ENCODE measurements at places on chromosomes 16 and 17.

DNA sequence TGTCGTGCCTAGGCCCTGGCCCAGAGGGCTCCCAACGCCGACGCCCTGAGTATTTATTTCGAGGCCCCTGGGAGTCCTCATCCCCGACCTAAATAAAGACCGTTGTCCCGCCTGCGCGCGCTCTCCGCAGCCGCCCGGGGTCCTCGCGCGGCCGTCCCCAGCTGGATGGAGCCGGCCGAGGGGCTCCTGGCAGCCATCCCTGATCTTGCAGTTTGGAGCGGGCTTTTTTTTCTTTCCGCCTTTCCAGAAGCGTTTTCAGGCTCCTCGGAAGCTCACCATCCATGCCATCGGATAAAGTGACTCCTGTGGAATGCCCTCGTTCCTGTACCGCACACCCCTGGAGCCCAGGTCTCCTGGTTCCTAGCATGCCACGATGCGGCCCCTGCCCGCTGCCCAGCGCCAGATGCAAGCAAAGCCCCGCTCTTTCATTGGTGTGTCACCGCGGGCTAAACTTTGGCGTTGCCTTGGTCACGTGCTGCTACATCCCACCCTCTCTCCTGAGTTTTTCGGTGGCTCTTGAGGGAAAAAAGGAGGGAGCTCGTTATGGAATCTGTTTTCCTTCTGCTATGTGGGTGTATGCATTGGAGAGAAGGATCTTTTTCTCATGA is 716 bp downstream of the TMEM94 start:
- DNase-seq = no peak

DNA sequence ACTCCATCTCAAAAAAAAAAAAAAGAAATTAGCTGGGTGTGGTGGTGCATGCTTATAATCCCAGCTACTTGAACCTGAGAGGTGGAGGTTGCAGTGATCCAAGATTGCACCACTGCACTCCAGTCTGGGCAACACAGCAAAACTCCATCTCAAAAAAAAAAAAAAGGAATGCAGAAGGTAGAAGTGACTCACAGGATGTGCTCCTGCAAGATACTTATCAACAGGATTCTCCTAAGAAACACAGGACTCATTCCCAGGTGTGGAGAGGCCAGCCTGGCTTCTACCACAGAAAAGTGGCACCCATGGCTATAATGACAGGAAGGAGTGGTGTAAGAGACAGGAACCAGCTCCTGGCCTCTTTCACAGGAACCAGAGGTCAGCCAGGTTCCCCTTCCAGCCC is 13.8 kb downstream of the ELMO3 start:
- no peak for DNase-seq

GRCh38 chr16:60811051-60811608 is 1225.1 kb downstream of the CDH8 start:
- no peak for DNase-seq

DNA sequence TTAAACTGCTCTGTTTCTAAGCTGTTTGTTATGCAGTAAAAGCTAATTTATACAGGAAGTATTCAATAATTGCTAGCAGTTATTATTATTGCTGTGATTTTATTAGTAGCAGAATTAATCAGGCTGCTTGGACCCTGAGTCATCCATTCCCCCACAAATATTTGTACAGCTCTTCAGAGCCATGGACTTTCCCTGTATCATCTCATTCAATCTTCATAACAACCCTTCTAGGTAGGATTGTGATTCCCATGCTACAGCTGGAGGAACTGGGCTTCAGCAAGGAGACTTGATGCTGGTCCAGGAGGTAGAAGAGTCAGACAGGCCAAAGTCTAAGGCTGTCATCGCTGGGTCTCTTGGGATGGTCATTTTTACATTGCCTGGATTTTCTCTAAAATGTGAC is 208.3 kb downstream of the C16orf95 start:
- DNase-seq = no peak

GRCh38 chr16:83305092-83305491 is 502.7 kb upstream of the HSBP1 start:
- DNase-seq = no peak

DNA sequence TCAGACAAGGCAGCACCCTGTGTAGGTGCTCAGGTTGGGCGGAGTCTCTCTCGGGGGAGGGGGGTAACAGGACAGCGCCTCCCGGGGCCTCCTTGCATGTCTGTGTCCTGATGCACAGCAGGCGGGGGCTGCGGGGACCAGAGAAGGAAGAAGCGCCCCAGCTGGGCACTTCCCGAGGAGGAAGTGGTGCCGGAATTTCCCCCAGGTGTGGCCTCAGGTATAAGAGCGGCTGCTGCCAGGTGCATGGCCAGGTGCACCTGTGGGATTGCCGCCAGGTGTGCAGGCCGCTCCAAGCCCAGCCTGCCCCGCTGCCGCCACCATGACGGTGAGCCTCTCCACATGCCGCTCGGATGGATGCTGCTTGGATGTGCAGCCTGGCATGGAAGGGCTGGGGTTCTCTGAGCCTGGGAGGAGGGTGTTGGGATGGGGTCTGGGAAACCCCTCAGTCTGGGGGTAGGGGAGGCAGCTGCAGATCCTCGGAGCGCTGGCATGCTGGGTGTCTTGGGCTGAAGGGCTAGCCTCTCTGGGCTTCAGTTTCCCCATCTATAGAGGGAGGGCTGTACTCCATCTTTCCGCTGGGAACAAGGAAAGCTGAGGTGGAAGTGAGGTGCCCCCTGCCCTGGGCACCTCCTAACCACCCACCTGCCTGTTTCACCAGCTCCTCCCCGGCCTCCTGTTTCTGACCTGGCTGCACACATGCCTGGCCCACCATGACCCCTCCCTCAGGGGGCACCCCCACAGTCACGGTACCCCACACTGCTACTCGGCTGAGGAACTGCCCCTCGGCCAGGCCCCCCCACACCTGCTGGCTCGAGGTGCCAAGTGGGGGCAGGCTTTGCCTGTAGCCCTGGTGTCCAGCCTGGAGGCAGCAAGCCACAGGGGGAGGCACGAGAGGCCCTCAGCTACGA is at the start of gene IL17C:
Gene IL17C (plus strand): TSS at position 250 of the 908 bp plus-strand sequence. CDS start 70 bp downstream, at position 320.
- DNase-seq = no peak

- no peak for DNase-seq
These were observed 81.2 kb downstream of the C16orf95 start for GRCh38 chr16:87235810-87236515.

DNA sequence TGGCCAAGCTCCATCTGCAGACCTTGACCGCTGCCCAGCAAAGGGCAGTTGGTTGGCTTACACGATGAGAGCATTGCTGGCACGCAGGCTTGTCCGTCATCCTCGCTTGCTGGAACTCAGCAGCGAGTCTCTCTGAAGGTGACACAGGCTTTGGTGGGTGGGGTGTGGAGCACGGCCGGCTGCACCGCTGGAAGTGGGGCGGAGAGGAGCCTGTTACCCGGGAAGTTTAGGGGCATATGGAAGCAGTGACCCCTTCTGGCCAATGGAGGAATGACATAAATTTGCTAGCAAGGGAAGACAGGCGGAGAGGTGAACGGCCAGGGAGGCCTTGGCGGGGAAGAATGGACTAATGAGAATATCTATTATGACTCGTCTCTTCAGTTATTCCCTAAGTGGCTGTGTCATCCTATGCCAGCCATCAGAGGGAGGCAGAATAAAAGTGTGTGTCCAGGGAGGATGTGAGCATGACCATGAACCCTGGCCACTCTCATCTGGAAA is 65.9 kb upstream of the SDK2 start:
- DNase-seq = peak; percentile 45

DNA sequence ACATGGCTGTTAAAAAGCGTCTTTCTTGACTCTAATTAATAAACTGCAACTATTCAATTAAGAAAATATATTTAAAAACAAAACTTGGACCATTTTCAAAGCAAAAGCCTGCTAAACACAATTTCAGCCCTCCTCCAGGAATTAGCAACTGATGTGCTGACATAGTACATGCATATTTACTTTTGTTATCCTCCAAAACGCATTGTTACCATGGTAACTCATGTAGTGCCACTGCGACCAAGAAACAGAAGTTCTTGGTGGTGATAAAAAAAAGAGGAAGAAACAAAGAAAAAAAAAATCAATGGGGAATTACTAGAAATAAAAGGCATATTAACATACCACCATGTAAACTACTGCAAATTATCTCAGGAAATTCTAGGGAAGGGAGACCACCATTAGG is 793.4 kb upstream of the CDH8 start:
- no peak for DNase-seq

GRCh38 chr17:47686276-47686635 is 7.7 kb upstream of the TBKBP1 start:
- no peak for DNase-seq

DNA sequence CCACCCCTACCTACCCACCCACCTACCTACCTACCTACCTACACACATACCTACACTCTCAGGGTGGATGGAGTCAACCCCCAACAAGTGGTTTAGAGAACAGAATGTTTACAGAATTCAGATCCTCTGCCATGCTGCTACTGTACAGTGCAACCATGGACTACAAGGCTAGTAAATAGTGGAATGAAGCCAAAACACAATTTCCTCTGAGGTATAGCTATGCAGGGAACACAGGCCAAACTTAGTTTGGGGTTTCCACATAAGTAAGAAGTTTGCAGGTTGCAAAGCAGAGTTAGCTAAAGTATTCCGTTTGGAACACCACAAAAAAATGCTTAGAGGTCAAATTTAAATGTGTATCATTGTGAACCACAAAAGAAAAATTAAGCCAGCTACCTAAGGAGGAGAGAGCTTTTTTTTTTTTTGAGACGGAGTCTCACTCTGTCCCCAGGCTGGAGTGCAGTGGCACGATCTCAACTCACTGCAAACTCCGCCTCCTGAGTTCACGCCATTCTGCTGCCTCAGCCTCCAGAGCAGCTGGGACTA is 2.7 kb upstream of the AP1G1 start:
- no peak for DNase-seq

DNA sequence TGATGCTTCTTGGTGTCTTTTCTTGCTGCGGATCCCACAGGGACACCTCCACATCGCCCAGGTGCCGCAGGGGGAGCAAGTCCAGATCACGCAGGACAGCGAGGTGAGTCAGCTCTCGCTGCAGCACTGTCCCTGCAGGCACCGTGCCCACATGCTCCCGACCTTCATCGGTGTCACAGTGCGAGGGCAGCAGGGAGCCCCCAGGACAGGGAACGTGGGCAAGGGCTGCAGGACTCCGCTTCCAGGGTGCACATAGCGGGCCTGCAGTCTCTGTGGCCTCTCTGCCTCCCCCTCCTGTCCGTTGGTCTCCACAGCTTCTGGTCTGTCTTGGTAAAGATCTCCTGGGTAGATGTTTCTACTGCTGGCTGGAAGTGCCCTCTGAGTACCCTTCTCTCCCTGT is 84.1 kb downstream of the BANP start:
- no peak for DNase-seq

- no peak for DNase-seq
These were observed 211.7 kb downstream of the FTO start for GRCh38 chr16:53915452-53916160.

DNA sequence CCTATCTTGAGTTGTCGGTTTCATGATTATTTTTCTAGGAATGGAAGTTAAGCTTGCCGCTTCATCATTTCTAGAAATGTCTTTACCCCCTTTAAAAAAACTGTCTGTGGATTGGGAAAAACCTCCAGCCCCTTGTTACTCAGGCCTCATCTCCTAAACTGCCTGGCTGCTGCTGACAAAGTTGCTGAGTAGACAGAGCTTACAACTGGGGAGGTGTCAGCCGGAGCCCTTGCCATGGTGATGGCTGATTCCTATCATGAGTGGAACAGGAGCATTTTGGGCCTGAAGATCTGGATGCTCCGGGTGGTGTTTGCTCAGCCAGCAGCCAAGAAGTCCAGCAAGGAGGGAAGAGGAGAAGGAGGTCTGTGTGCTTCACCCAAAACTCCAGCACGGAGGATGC is 243.3 kb downstream of the ENGASE start:
- DNase-seq = no peak

DNA sequence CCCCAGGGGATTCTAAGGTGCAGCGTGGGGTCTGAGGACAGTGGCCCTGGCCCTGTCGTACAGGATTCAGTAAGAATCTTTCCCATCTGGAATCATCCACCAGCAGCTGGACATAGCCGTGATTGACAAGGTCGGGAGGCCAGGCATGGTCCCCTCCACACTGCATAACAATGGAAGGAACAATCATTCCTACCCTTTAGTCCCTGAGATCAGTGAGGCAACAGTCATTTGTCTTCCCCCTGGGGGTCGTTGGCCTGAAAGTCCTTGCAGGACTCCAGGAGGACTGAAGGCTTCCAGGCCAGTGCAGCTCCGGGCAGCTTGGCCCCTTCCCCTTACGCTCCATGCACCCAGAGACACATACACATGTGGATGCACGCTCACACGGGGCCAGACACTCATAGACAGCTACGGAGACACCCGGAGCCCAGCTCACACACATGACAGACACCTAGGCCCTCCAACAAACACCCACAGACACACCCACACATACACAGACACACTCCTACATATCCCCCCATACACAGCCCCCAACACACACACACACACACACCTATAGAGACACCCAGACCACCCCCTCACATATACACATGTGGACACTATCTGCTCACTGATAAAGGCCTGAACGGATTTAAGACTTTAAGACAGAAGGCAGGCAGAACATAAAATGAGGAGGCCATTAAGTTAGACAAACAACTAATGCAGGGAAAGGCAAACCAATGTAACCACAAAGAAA is 42.9 kb downstream of the LITAF start:
- no peak for DNase-seq

DNA sequence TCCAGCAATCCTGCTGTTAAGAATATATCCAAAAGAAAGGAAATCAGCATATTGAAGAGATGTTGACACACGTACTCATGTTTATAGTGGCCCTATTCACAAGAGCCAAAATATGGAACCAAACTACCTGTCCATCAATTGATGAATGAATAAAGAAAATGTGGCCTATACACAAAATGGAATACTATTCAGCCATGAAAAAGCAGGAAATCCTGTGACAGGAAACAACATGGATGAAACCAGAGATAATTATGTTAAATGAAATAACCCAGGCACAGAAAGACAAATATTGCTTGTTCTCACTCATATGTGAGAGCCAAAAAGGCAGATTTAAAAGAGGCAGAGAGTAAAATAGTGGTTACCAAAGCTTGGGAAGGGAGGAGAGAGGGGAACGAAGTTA is 127.1 kb downstream of the KCNJ2 start:
- no peak for DNase-seq

GRCh38 chr16:80743273-80743672 is 61.1 kb downstream of the CDYL2 start:
- no peak for DNase-seq

- DNase-seq = no peak
These were observed 743.6 kb downstream of the KCNJ2 start for GRCh38 chr17:70912716-70913485.

DNA sequence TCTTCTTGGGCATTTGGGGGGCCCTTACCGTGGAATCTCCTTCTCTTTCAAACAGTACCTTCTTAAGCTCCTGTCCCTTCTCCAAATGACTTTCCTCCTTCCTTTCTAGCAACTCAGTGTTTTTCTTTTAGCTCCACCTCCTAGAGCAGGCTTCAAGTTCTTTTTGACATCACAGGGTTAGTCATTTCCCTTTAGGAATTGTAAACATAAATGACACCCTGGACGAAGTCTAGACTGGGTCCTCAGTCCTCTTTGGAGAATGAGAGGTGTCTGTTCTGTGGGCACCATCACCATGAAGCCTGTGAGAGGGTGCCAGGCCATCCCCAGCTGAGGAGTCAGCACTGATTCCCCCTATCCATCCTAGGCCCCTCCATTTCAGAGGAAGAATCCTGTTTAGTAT is 94.7 kb downstream of the SALL1 start:
- DNase-seq = no peak

Data from stimulated activated CD4-positive, alpha-beta T cell treated with anti-CD3 and anti-CD28 coated beads, Interleukin-12 subunit alpha, Interleukin-12 subunit beta, amount 100 ng/mL, for 24 hours (primary cell).